Hepatic stellate cell (primary cell): ENCODE measurements at places on chromosomes 2 and 18.

DNA sequence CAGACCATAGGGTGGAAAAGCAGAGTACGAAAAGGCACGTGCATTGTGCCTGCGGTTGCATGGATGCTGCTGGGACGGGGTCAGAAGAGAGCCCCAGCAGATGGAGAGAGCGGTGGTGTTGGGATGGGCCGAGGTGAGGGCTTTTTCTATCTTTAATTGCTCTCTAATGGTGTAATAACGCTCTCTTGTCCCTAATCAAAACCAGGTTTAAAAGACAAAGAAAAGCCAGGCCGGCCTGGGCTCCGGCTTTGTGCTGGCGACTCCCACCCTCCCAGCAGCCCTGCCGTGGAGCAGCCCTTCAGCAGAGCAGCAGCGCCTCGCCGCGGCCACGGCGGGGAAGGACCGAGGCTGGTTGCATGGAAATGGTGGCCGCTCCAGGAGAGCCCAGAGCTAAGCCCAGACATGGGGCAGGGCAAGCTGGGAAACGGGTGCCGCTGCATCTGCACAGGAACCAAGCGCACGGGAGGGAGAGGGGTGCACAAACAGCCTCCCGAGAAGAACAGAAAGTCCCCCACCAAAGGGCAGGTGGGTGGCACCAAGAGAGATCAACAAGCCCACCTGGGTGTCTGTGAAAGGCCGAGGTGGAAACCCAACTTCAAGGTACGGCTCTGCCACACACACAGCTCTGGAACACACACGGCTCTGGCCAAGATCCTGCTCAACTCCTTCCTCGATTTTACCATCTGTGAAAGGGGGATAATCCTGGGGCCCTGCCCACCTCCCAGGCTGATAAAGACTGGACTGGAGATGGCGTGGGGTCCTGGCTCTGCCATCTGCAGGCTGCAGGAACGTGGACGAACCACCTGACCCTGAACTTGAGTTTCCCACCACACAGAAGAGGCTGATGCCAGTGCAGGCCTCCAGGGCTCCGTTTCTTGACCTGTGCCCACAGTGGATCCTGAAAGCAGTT is 15.0 kb downstream of the HS1BP3 start:
- peak; percentile 92 for DNase-seq

DNA sequence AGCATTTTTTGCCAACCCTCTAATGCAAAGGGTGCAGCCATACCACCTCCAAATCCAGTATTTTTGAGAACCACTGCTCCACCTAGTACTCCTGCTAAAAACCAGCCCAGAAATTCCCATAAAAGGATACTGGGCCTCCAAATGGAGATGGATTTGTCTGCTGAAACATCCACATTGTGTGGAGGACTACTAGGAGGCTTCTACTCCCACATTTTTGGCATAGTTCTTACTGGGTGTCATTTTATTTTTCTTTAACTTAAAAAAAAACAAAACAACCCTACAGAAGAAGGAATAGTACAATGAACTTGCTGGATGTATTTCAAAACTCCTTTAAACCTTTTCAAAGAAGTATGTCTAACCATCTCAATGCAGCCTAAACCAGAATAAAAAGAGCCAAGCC is 219.2 kb downstream of the SRBD1 start:
- DNase-seq = peak; percentile 6

GRCh38 chr2:70829916-70830315 is 5.7 kb downstream of the CD207 start:
- no peak for DNase-seq

DNA sequence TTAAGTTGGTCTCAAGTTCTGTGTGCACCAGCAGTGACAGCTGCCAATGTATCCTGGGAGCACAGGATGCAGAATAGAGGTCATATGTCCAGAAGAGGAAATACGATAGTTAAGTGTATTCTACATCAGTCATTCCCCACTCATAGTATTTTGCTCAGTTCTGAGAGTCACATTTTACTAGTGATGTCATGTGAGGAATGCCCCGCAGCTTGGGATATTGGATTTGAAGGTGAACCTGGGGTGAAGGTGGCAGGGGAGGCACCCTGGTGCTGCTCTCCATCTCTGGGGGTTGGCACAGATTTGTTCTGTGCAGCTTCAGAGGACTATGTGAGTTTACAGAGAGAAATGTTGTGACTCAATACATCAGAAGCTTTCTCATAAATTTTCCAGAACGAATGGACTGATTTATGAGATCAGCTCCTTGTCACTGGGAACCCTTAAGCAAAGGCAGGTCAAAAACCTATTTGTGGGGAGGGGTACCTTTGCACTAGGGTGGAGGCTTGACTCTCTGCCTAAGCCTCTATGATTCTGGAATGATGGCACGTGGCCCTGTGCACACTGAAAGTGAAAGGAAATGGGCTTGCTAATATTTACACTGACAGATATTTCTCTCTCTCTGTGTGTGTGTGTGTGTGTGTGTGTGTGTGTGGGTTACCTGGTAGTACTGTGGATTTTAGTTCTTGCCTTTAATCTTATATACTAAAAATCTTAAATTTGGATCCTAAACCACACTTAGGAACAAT is 95.9 kb downstream of the NEB start:
- DNase-seq = no peak

DNA sequence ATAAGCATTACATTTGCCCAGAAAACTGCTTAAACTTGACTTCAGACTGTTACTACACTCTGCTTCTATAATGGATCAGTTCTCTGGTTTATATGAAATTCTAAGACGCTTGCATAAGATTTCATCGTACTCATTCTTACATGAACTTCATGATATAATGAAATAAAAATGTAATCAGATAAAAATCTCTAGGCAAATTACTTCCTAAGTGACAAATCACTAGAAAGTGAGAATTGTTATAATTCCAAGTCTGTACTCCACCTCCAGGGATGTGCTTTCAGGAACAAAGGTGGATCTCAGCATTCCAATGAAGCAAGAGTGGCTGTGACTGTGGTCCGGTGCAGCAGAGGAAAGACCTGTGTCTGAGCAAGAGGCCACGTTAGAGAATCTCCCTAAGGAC is 226.2 kb downstream of the PIEZO2 start:
- no peak for DNase-seq

- DNase-seq = no peak
These were observed 34.4 kb downstream of the PLEKHA3 start for GRCh38 chr2:178514664-178515063.

DNA sequence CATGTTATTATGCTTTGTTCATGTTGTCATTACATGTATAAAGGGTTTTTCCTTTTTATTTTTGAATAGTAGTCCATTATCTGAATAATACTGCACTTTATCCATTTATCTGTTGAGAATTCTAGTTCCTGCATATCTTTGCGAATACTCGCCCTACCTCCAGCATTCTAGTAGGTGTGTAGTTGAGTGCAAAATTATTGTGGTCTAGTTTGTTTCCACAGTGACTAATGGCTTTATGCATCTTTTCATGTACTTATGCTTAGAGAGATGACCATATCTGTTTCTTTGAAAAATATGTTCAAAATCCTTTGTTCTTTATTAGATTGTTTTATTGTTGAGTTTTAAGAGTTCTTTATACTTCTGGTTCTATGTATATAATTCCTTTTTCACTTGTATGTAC is 48.8 kb downstream of the EIF5B start:
- no peak for DNase-seq

DNA sequence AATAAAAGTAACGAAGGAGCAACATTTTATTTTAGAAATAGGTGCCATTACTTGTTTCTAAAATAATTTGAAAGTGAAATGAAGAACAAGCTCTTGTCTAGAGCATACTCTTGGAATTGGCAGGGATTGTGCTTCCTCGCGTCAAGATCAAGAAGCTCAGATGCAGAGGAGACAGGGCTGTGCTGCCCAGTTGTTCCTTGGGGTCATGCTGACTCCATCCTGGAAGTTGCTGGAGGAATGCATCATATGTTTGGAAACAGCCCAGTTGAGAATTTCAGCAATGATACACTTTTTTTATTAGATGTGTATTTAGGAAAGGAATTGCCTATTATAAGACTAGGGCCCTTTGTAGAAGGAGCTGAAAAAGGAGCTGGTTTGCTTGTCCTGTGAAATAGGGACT is 17.2 kb downstream of the LTBP1 start:
- peak; percentile 38 for DNase-seq

- DNase-seq = peak; percentile 85
These were observed 18.7 kb upstream of the SCYGR1 start for GRCh38 chr2:227406177-227407031.

GRCh38 chr2:18940184-18940583 is 350.8 kb upstream of the NT5C1B start:
- DNase-seq = no peak
